Psoas muscle (tissue), 8 donors: ENCODE measurements at places on chromosomes 1 and 21.
A peak's percentile ranks its signal among the peaks of the same experiment; 100 is the strongest.

GRCh38 chr1:232891656-232892317 is 58.6 kb upstream of the NTPCR start:
- no peaks in the 10 kb centered on the region for H3K27me3 ChIP-seq
- H3K36me3 ChIP-seq, result no peaks in the 10 kb centered on the region
- peak overlapping the region; percentile 76 for H3K27ac ChIP-seq
- peaks cover 11% of the 10 kb centered on the region for H3K4me1 ChIP-seq

- H3K4me3 ChIP-seq, result no peak overlapping the region
- no peak for DNase-seq
- no peaks in the 10 kb centered on the region for H3K36me3 ChIP-seq
- H3K27ac ChIP-seq, result no peak overlapping the region
- H3K27me3 ChIP-seq, result no peaks in the 10 kb centered on the region
Measured at GRCh38 chr1:177383715-177384114, 213.0 kb downstream of the BRINP2 start.

DNA sequence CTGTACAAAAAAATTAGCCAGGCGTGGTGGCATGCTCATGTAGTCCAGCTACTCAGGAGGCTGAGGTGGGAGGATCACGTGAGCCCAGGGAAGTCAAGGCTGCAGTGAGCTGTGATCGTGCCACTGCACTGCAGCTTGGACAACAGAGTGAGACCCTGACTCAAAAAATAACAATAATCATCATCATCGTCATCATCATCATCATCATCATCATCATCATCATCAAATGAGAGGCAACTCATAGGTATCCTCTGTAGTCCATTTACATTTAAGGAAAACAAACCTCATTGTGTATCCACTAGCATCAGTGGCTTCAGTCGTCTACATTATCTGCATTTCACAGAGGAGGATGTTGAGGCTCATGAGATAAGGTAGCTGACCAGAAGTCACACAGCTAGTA is 68.8 kb upstream of the SELENON start:
- no peaks in the 10 kb centered on the region for H3K27me3 ChIP-seq
- no peak for DNase-seq
- no peaks in the 10 kb centered on the region for H3K36me3 ChIP-seq
- H3K27ac ChIP-seq, result no peak overlapping the region
- no peak overlapping the region for H3K4me3 ChIP-seq
- H3K4me1 ChIP-seq, result peaks cover 35% of the 10 kb centered on the region

- no peak for DNase-seq
- H3K4me3 ChIP-seq, result no peak overlapping the region
- no peaks in the 10 kb centered on the region for H3K36me3 ChIP-seq
- H3K27me3 ChIP-seq, result no peaks in the 10 kb centered on the region
- no peaks in the 10 kb centered on the region for H3K4me1 ChIP-seq
- no peak overlapping the region for H3K27ac ChIP-seq
Measured at GRCh38 chr1:241749041-241749944, 97.2 kb downstream of the WDR64 start.

DNA sequence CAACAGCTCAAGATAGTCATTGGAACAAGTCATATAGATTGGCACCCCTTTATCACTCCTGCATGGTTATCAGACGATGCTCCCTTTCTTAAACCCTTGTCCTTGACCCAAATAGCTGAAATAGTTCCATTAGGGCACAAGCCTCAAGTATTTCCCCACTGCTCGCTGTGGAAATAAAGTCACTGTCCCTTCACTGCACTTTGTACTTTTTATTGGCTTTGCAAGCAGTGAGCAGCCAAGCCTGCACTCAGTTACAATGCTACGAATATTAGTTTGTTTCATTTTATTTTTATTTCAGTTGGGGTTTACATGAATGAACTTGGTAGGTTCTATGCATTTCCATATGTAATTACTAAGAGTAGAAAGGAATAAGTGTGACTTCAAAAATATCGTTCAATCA is 1176.4 kb downstream of the BRINP3 start:
- DNase-seq, result no peak
- H3K27me3 ChIP-seq, result no peaks in the 10 kb centered on the region
- H3K4me3 ChIP-seq, result no peak overlapping the region
- H3K4me1 ChIP-seq, result no peaks in the 10 kb centered on the region
- H3K27ac ChIP-seq, result no peak overlapping the region
- no peaks in the 10 kb centered on the region for H3K36me3 ChIP-seq

- no peaks in the 10 kb centered on the region for H3K36me3 ChIP-seq
- peak overlapping the region; percentile 21 for H3K27ac ChIP-seq
- no peak for DNase-seq
Measured at GRCh38 chr1:201899683-201900429, 11.2 kb downstream of the SHISA4 start.

GRCh38 chr1:117899801-117900200 is 29.6 kb downstream of the GDAP2 start:
- H3K36me3 ChIP-seq, result peaks cover 8% of the 10 kb centered on the region
- DNase-seq, result no peak
- no peak overlapping the region for H3K27ac ChIP-seq
- peaks cover 4% of the 10 kb centered on the region for H3K4me1 ChIP-seq
- H3K4me3 ChIP-seq, result no peak overlapping the region

DNA sequence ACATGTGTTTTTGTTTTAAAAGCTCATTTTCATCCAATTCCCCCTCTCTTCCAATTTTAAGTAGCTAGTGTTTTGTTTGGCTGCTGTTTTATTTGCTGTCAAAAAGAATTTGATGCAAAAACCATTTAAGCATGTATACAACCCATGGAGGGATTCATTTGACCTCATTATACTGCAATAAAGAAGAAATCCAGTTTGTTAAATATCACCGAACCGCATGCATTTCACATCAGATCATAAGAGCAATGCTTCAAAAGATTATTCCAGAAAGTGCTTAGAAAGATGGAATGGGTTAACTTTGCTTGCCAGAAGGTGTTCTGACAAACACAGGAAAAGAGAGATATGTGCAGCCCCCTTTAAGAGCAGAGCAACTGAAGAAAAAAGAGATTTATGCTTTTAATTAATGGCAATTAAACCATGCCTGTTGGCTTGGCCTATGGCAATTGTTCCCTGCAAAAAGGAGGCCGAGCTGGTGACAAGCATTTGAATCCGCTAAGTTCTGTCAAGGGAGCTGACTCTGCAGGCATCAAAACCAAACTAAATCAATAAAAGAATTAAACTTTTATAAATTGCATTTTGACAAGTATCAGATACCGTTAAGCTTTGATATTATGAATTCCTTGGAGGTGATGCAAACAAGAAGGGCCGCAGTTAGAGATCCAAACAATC is 14.4 kb upstream of the BARHL2 start:
- no peak overlapping the region for H3K27ac ChIP-seq
- DNase-seq, result no peak
- H3K4me3 ChIP-seq, result no peak overlapping the region

DNA sequence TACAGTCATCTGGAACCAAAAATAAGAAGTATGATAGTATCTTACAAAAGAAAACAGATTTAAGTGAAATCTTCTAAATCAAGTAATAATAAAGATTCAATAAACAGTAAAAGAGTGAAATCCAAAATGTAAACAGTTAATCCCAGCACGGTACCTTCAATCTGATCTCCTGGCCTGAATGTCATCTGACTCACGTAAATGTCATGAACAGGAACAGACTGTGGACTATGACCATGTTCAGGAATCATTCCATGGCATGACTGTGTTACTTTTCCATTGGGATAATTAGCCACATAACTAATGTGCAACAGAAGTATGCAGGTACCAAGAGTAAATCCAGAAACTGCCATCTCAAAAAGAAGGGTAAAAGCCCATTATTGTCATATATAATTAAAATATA is 18.0 kb downstream of the FRRS1 start:
- no peak overlapping the region for H3K4me3 ChIP-seq
- DNase-seq, result no peak
- H3K36me3 ChIP-seq, result peaks cover 10% of the 10 kb centered on the region
- peaks cover 6% of the 10 kb centered on the region for H3K4me1 ChIP-seq
- H3K27me3 ChIP-seq, result no peaks in the 10 kb centered on the region

- H3K27ac ChIP-seq, result peak overlapping the region; percentile 84
- peaks cover 24% of the 10 kb centered on the region for H3K4me1 ChIP-seq
- H3K4me3 ChIP-seq, result peak overlapping the region; percentile 82
- H3K36me3 ChIP-seq, result peaks cover 21% of the 10 kb centered on the region
Measured at GRCh38 chr1:159922511-159923202, 2.6 kb downstream of the TAGLN2 start.

- DNase-seq, result no peak
- H3K27me3 ChIP-seq, result peaks cover 12% of the 10 kb centered on the region
- H3K4me1 ChIP-seq, result no peaks in the 10 kb centered on the region
- no peaks in the 10 kb centered on the region for H3K36me3 ChIP-seq
Measured at GRCh38 chr1:5811419-5811818, 180.8 kb downstream of the NPHP4 start.

GRCh38 chr21:14554948-14555347 is 8.8 kb upstream of the SAMSN1 start:
- H3K27me3 ChIP-seq, result no peaks in the 10 kb centered on the region
- DNase-seq, result no peak
- H3K4me1 ChIP-seq, result no peaks in the 10 kb centered on the region
- H3K36me3 ChIP-seq, result no peaks in the 10 kb centered on the region

DNA sequence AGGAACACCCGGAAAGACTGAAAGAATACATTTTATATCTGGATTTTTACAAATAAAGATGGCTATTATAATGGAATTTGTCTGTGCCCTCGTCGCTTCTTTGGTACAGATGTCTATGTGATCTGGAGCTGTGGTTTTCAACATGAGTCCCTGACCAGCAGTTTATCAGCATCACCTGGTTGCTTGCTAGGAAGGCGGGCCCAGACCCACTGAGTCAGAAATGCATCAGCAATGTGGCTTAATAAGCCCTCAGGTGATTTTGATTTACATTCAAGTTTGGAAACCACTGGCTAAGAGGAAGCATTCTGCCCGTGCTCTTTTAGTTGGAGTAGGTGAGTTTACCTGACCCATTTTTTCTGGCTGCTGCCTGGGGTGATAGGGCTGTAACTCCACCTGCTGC is 31.7 kb downstream of the ATP1A1 start:
- DNase-seq, result no peak
- no peaks in the 10 kb centered on the region for H3K4me1 ChIP-seq
- no peak overlapping the region for H3K4me3 ChIP-seq
- H3K27ac ChIP-seq, result no peak overlapping the region
- H3K27me3 ChIP-seq, result no peaks in the 10 kb centered on the region

DNA sequence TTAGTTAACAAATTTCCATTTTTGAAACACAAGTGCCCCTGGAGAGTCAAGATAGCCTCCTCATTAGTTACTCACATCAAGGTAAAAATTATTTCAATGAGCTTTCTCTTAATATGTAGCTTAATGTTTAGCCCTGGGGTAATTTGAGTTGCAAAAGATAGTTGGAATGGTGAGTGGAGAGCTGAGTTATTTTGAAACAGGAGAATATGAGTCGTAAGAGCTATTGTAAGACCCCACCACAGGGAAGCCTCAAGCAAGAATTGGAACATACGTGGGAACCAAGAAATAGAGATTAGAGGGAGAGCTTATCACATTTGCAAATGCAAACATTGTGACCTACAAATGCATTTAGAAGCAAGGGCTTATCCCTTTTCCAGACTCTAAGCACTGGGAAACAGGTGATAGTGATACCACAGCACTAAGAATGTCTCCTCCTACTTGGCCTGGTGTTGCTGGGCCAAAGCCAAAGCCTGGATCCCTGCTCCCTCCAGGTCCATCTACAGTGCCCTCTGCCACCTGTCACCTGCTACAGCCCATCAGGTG is 635.1 kb downstream of the PTPRC start:
- no peaks in the 10 kb centered on the region for H3K36me3 ChIP-seq
- H3K4me1 ChIP-seq, result peaks cover 14% of the 10 kb centered on the region
- no peaks in the 10 kb centered on the region for H3K27me3 ChIP-seq
- DNase-seq, result no peak

- no peaks in the 10 kb centered on the region for H3K36me3 ChIP-seq
- peaks cover 2% of the 10 kb centered on the region for H3K27me3 ChIP-seq
- no peak for DNase-seq
- H3K27ac ChIP-seq, result no peak overlapping the region
- no peaks in the 10 kb centered on the region for H3K4me1 ChIP-seq
Measured at GRCh38 chr1:11431941-11432507, 46.9 kb upstream of the DISP3 start.

DNA sequence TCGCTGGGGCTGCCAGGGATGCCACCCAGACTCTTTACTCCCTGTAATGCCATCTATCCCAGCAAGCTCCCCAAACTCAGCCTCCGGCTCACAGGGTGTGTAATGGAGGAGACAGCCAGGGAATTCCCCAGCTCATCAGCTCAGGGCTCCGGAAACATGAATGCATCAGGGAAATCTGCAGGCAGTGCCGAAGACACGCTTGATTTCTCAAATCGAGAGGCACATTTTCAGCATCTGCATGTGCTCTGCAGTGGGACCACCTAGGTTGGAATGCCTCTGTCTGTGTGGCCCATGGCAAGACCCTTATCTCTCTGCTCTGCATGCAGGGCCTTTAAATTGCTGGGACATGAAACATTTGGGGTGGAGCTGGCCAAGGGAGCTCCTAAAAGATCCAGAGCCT is 170.1 kb downstream of the TRABD2B start:
- no peak for DNase-seq
- no peaks in the 10 kb centered on the region for H3K4me1 ChIP-seq
- H3K27me3 ChIP-seq, result no peaks in the 10 kb centered on the region
- no peaks in the 10 kb centered on the region for H3K36me3 ChIP-seq

GRCh38 chr1:183241471-183241870 is 55.4 kb downstream of the LAMC2 start:
- H3K4me1 ChIP-seq, result no peaks in the 10 kb centered on the region
- peak overlapping the region; percentile 46 for H3K27ac ChIP-seq
- DNase-seq, result no peak
- no peaks in the 10 kb centered on the region for H3K36me3 ChIP-seq
- no peak overlapping the region for H3K4me3 ChIP-seq
- H3K27me3 ChIP-seq, result peaks cover 3% of the 10 kb centered on the region

GRCh38 chr1:61606448-61607312 is 118.3 kb downstream of the TM2D1 start:
- H3K27ac ChIP-seq, result peak overlapping the region; percentile 38
- H3K4me3 ChIP-seq, result no peak overlapping the region
- peak; percentile 90 for DNase-seq

GRCh38 chr1:199976496-199977144 is 50.9 kb upstream of the NR5A2 start:
- H3K27ac ChIP-seq, result no peak overlapping the region
- no peaks in the 10 kb centered on the region for H3K36me3 ChIP-seq
- H3K27me3 ChIP-seq, result peaks cover 5% of the 10 kb centered on the region
- no peak for DNase-seq

- H3K36me3 ChIP-seq, result no peaks in the 10 kb centered on the region
- no peak overlapping the region for H3K4me3 ChIP-seq
- no peak overlapping the region for H3K27ac ChIP-seq
- H3K27me3 ChIP-seq, result no peaks in the 10 kb centered on the region
- H3K4me1 ChIP-seq, result no peaks in the 10 kb centered on the region
Measured at GRCh38 chr1:108533351-108534083, 26.4 kb upstream of the EEIG2 start.

GRCh38 chr1:33393524-33393923 is 37.4 kb downstream of the PHC2 start:
- H3K27me3 ChIP-seq, result no peaks in the 10 kb centered on the region
- H3K36me3 ChIP-seq, result no peaks in the 10 kb centered on the region
- H3K4me1 ChIP-seq, result peaks cover 33% of the 10 kb centered on the region
- no peak overlapping the region for H3K4me3 ChIP-seq
- no peak for DNase-seq

- no peak overlapping the region for H3K27ac ChIP-seq
- H3K36me3 ChIP-seq, result no peaks in the 10 kb centered on the region
- H3K4me1 ChIP-seq, result no peaks in the 10 kb centered on the region
- no peak for DNase-seq
- peak overlapping the region; percentile 36 for H3K4me3 ChIP-seq
Measured at GRCh38 chr1:28104866-28105467, 16.6 kb upstream of the EYA3 start.

- no peaks in the 10 kb centered on the region for H3K27me3 ChIP-seq
- no peak overlapping the region for H3K4me3 ChIP-seq
- no peaks in the 10 kb centered on the region for H3K4me1 ChIP-seq
- no peak overlapping the region for H3K27ac ChIP-seq
Measured at GRCh38 chr1:146046664-146047063, 25.1 kb upstream of the HJV start.

GRCh38 chr21:31279986-31280385 is 64.1 kb downstream of the TIAM1 start:
- no peak for DNase-seq
- H3K36me3 ChIP-seq, result no peaks in the 10 kb centered on the region
- H3K4me1 ChIP-seq, result no peaks in the 10 kb centered on the region
- H3K4me3 ChIP-seq, result no peak overlapping the region
